EH (cell line): ENCODE measurements at places on chromosomes 7 and 10.
A peak's percentile ranks its signal among the peaks of the same experiment; 100 is the strongest.

DNA sequence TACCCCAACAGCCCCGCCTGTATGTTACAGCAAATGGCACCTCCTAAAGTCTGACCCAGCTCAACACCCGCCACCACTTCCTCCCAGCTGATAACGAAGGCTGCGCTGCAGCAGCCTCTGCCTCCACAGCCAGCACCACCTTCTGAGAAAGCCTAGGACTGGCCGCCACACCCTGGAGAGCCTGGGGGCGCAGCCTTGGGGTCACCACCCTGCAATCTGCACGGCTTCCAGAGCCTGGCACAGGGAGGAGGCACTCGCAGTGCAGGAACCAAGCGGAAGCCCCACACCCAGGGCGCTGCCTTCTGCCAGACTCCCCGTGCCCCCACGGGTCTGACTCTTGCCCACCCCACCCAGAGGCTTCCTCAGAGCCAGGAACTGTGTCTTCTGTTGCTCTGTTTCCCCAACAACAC lies 112.5 kb downstream of the MAD1L1 start:
- DNase-seq: no peak

GRCh38 chr7:6422926-6423632 lies 24.7 kb downstream of the DAGLB start:
- DNase-seq: no peak

- no peak for DNase-seq
Measured at GRCh38 chr7:48096273-48096672, 7.2 kb downstream of the UPP1 start.

- peak; percentile 64 for DNase-seq
Measured at GRCh38 chr10:88896994-88897853, 17.2 kb downstream of the STAMBPL1 start.

DNA sequence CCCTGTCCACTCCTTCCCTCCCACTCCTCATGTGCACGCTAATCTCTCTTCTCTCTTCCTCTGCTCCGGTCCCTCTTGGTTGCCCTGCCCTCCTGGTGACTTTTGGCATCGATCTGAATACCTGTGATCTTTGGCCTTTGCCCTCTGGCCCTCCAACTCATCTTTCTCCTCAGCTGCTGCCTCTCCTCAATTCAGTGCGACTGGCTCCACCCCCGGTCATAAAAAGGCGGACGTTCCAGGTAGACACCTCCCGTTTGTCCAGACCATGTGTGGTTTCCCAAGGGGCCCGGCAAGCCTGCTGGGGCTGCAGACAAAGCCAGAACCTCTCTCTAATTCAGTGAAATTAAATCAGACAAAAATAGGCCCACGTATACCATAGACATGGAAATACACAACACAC lies 96.8 kb downstream of the COL13A1 start:
- no peak for DNase-seq

- peak; percentile 62 for DNase-seq
Measured at GRCh38 chr7:141043616-141044015, 28.9 kb upstream of the MRPS33 start.

DNA sequence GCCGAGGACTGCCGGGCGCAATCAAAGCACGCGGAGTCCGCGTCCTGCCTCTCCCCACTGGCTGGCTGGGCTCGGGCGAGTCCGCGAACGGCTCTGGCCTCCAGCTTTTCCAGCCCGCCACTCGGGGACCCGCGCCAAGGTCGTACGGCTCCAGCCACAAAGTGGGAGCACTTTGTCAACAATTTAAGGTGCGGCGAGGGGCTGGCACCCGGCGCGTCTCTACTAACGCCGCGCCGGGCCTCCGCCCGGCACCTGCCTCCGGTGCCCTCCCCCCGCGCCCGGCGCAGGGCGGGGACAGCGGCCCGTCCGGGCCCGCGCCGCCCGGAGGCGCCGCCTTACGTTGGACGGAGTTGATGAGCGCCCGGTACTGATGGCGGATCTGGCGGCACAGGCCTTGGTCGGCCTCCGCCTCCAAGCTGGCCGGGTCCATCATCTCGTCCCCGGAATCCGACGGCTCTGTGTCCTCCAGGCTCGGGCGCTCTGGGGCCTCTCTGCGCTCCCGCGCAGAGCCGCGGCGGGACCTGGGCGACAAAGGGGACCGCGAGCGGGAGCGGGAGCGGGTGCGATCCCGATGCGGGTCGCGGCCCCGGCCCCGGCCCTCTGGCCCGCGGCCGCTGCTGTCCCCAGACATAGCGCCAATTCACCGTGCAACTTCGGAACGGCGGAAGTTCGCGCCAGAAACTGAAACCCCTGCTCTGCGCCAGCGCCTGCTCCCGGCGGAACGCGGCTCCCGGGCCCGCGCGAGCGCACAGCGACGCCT lies at the start of gene NSMCE4A:
NSMCE4A (minus strand) TSS at position 683 of the 760 bp plus-strand sequence; CDS start at position 631, 52 bp downstream.
- DNase-seq: peak; percentile 75
